GM23338 (cell line): ENCODE measurements at places on chromosomes 2 and 18. TPM values are rescaled to one million over a fixed set of nuclear protein-coding genes. Genes with fewer than 3 reads are reported as not detected.

GRCh38 chr18:75070625-75071483, 138.1 kb downstream of the PTGR3 start:
- H3K36me3 ChIP-seq = no peaks in the 10 kb centered on the region
- H3K4me3 ChIP-seq = no peak overlapping the region
- H3K4me1 ChIP-seq = no peaks in the 10 kb centered on the region
- DNase-seq = no peak
- H3K27ac ChIP-seq = no peak overlapping the region
- no peaks in the 10 kb centered on the region for H3K27me3 ChIP-seq

GRCh38 chr2:56666777-56667176, 483.0 kb downstream of the CCDC85A start:
- H3K4me3 ChIP-seq = no peak overlapping the region
- H3K4me1 ChIP-seq = no peaks in the 10 kb centered on the region
- DNase-seq = no peak
- H3K36me3 ChIP-seq = no peaks in the 10 kb centered on the region
- H3K27me3 ChIP-seq = no peaks in the 10 kb centered on the region
- no peak overlapping the region for H3K27ac ChIP-seq

Gene CPO
- 0.94 TPM in 1 of 2 replicates, not detected in the other for total RNA-seq

Gene MC4R
- total RNA-seq = not detected in 2 replicates
